Stimulated activated CD4-positive, alpha-beta T cell treated with anti-CD3 and anti-CD28 coated beads, TNF-alpha, amount 100 ng/mL, for 1 hour (primary cell): ENCODE measurements at places on chromosomes 11 and 22.

GRCh38 chr11:6237266-6237665 lies 1.6 kb upstream of the CNGA4 start:
- no peak for DNase-seq

GRCh38 chr11:2844116-2844842 lies 41.3 kb downstream of the CDKN1C start:
- no peak for DNase-seq

GRCh38 chr11:75714211-75714610 lies 3.4 kb upstream of the MOGAT2 start:
- no peak for DNase-seq

DNA sequence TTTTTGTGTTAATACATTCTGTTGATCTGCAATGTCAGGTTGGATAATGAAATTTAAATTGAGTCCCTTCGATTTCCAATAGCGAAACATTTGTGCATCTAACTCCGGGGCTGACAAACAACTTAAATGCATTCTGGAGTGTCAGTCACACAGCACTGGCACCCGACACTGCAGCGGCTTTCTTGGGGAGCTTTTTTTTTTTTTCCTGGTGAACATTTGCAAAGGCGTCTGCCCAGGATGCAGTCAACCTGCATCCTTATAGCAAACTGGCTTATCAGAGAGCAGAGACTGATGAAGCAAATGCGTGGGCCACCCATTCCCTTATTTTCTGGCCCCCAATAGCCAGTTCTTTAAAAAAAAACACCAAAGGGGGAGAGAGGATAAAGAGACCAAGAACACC lies 1167.7 kb downstream of the LRRC4C start:
- no peak for DNase-seq

GRCh38 chr22:32754413-32755041 lies 47.0 kb upstream of the TIMP3 start:
- DNase-seq, result no peak

DNA sequence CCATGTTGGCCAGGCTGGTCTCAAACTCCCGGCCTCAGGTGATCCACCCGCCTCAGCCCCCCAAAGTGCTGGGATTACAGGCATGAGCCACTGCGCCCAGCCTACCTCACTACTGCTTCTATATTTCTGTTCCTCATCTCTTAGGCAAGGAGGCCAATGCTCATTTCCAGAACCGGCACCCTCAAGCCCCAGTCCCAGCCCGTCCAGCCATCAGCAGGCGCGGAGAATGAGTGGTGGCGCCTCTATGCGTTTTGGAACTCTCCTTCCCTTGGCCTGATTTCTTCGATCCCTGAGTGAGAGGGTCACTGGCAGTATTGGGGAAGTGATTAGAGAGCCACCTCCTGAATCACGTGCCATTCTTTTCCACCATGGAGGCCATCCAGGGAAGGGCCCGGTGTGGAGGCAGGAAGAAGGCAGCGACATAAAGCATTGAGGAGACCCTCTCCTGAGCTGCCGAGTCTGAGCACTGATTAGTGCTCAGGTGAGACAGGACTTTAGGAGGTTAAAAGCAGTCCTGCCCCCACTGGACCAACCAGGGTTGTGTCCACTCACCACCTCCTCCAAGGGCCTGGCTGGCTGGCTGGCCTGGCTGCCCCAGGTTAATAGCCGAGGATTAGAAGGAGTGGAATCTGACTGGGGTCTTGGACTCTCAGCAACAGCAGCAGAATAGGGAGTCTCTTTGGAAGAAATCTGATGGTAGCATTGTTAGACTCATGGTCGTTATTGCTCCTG lies 8.7 kb downstream of the GRIK4 start:
- no peak for DNase-seq

- no peak for DNase-seq
Measured at GRCh38 chr11:79308429-79308828, 132.4 kb downstream of the TENM4 start.

GRCh38 chr11:121119440-121119839 lies 18.4 kb downstream of the TECTA start:
- DNase-seq, result no peak
